Activated CD8-positive, alpha-beta T cell treated with anti-CD3 and anti-CD28 coated beads, Interleukin-2, amount 10 ng/mL, durations not matched to agents 7 days and 5 days (primary cell): ENCODE measurements at places on chromosomes 12 and 14. TPM values are rescaled to one million over a fixed set of nuclear protein-coding genes. Genes with fewer than 3 reads are reported as not detected.

Gene PMCH
- not detected for total RNA-seq

Gene PZP
- not detected for total RNA-seq

Gene DHRS7
- 45.7 TPM for total RNA-seq

Gene DDN
- 0.39 TPM for total RNA-seq

Gene TAS2R43
- total RNA-seq: 1.1 TPM
